ENCODE measurements at places on chromosomes 7 and 10.

DNA sequence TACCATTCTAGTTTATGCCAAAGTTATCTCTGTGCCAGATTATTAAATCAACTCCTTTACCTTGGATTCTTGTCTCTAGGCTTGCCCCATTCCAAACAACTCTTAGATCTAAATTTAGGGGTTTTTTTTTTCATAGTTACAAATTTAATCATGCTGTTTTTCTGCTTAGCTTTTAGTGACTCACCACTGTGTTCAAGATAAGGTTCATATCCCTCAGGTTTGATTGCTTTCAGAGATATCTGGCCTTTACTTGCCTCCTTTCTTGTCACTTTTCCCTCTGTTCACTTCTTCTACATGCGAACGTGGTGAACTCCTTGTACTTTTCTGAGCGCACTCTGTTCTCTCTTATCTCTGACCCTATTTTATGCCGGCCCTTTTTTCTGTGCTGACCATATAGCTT lies 78.2 kb downstream of the VPS50 start:
- no peak for DNase-seq

GRCh38 chr10:4527281-4527970 lies 298.6 kb upstream of the AKR1E2 start:
- DNase-seq = peak; percentile 23

- peak; percentile 15 for DNase-seq
Measured at GRCh38 chr10:9331583-9332008, 1277.1 kb downstream of the GATA3 start.

- no peak for DNase-seq
Measured at GRCh38 chr10:130353928-130354572, 217.9 kb downstream of the GLRX3 start.

- DNase-seq = no peak
Measured at GRCh38 chr10:6507311-6507710, 72.8 kb downstream of the PRKCQ start.

DNA sequence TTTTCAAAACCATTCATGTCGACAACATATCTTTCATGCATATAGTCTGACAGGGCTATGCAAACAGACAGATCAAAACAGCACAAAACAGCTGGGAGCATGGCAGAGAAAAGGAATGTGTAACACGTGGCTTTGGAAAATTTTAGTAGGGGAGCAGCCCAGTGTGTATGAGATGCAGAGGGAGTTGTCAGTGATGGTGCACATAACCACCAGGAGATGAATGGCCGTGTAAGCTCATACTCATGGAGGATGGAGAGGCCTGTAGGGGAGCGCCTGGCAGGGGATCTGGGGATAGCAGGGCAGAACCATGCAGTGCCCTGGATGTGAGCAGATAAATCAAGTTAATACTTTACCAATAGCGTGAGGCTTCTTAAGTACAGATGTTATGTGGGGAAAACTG lies 45.7 kb downstream of the RHOBTB1 start:
- no peak for DNase-seq

- no peak for DNase-seq
Measured at GRCh38 chr10:113322843-113323242, 230.0 kb upstream of the HABP2 start.

- no peak for DNase-seq
Measured at GRCh38 chr7:27388561-27388960, 146.0 kb downstream of the EVX1 start.

GRCh38 chr7:51067757-51068156 lies 248.9 kb downstream of the COBL start:
- DNase-seq = peak; percentile 74

GRCh38 chr10:128421371-128422160 lies 295.3 kb upstream of the MKI67 start:
- DNase-seq = no peak

- DNase-seq = no peak
Measured at GRCh38 chr7:130273081-130273932, 6.6 kb downstream of the CPA2 start.

- no peak for DNase-seq
Measured at GRCh38 chr10:22550732-22551131, 163.6 kb downstream of the PIP4K2A start.

DNA sequence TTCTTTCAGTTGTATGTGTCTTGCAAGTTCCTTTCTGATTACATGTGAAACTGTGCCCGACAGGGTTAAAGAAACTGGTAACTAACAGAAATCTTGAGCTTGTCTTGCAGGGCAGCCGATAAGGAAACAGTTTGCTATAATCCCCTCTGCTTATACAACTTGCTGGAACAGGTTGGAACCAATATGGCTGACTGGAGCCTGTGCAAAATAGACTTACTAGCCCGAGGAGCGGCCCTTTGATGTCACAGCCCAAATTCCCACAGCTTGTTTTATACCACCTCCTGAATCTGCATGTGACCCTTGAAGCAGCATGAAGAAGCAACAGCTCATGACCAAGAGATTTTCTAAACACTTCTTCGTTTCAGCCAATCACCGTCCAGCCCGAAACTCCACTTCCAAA lies 3.3 kb upstream of the YKT6 start:
- no peak for DNase-seq

DNA sequence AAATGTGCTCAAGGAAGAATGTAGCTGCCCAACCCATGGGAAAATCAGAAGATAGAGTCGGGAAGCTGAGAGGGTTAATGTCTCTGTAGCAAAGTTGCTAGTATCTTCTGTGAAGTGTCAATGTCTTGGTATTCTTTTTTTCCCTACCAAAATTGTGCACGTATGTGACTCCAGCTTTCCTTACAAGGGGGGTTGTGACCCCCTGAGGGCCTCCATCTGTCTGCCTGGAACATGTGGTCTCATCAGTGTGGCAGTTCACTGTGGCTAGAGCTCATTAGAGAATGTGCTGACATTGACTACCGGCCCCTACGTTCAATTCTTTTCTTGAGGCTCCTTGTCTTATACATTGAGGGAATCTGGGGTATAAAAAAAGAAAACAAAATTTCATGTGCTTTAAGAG lies 725.2 kb upstream of the CELF2 start:
- no peak for DNase-seq

DNA sequence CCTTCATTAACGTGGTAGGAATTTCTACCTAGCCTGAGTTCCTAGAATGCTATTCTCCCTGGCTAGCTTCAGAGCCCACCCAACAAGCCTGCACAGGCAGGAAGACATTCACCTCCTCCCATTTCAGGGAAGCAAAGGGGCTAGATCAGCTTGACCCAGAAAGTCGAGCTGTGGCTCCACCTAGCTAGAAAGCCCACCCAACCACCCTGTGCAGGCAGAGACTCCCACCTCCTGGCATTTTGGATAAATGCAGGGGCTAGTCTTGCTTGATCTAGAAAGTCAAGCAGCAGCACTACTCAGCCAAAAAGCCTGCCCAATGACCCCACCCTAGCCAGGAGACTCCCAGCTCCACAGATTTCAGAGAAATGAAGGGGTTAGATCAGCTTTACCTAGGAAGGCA lies 479.5 kb downstream of the SDK1 start:
- no peak for DNase-seq

GRCh38 chr10:1406132-1406966 lies 331.0 kb downstream of the ADARB2 start:
- no peak for DNase-seq

DNA sequence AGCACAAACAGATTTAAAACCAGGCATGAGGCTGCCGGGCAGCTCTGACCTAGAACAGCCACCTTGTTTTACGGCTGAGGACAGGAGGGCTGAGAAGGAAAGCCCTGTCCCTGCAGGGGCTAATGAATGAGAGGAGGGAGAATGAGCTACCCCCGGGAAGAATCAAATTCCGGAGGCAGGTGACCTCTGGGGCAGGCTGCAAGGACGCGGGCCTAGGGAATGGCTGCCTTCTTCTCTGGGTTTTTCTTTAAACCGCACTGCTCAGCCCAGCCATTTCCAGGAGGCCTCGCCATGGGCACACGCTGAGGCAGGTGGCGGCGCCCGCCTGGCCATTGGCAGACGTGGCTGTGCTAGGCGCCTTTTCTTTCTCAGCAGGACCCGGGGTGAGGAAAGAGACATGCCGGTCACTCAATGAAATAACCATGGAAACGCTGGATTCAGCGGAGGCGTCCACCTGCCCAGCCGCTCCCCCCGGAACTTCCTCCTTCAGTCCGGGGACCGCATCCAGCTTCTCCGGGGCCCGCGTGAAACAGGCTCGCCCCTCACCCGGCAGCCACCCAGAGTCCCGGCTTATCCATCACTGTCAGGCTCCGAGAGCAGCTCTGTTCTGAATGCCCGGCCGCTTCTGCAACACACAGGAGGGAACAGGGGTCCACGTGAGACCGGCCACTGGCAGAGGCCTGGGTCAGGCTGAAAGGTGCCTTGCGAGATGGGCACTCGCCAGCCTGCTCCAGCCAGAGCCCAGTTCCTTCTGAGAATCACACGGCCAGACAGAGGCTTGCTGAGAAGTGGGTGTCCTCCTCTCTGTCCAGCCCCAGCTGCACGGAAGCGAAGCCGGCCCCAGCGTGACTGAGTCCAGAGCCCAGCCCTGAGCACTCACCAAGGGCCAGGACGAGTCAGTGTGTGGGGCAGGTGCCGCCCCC lies 82.1 kb downstream of the PDGFA start:
- DNase-seq = no peak

GRCh38 chr10:122342293-122343134 lies 32.0 kb upstream of the PLEKHA1 start:
- peak; percentile 46 for DNase-seq

All from Caki2 (cell line).